Upper lobe of left lung (tissue), 6 donors: ENCODE measurements at places on chromosomes 1 and 21. TPM values are rescaled to one million over a fixed set of nuclear protein-coding genes. Genes with fewer than 3 reads are reported as not detected.
A peak's percentile ranks its signal among the peaks of the same experiment; 100 is the strongest.

The BSND gene
- not detected for total RNA-seq

The OR4F29 gene
- total RNA-seq = not detected

- no peaks in the 10 kb centered on the region for H3K27me3 ChIP-seq
- no peak for DNase-seq
- H3K27ac ChIP-seq = no peak overlapping the region
- H3K4me1 ChIP-seq = peaks cover 16% of the 10 kb centered on the region
- H3K4me3 ChIP-seq = no peak overlapping the region
These were observed 7.1 kb downstream of the PDZK1IP1 start for GRCh38 chr1:47182676-47183235.

- H3K27me3 ChIP-seq = no peaks in the 10 kb centered on the region
- H3K4me1 ChIP-seq = peaks cover 50% of the 10 kb centered on the region
- H3K4me3 ChIP-seq = no peak overlapping the region
- peaks cover 8% of the 10 kb centered on the region for H3K36me3 ChIP-seq
These were observed 3.6 kb downstream of the S100A6 start for GRCh38 chr1:153532181-153532580.

DNA sequence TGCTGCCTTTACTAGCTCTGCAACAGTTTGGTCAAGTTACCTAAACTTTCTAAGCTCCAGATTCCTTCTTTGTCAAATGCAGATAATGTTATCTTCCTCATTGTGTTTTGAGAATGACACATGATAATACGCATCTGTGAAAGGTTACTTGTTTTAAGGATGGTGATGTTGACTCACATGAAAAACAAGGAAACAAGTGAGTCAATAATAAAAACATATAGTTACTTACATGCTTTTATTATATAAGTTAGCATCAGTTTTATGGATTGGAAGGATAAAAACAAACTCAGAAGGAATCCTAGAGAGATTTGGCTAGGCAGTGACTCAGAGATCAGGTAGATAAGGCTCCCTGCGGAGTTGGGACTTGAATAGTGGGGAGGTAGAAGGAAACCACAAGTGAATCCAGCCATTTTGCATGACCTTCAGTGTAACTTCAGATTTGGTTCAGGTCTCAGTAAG is 144.6 kb downstream of the LMO4 start:
- no peak overlapping the region for H3K27ac ChIP-seq
- DNase-seq = no peak
- H3K36me3 ChIP-seq = no peaks in the 10 kb centered on the region
- H3K27me3 ChIP-seq = no peaks in the 10 kb centered on the region

DNA sequence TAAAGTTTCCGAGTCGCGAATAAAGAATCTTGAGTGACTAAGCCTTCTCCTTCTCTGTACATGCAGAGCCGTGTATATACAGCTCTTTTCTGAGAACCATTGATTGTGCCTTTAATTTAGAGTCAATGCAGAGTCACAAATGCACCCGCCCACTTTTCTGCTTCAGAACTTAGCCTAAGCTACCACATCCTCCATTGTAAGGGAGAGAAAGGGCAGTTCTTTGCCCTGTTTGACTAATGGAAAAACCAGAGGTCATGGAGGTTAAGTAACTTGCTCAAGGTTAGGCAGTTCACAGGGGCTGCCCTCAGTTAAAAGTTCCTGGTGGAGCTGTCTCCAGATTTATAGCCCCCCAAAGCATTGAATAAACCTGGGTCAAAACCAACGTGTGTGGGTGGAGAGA is 139.6 kb downstream of the TOMM20 start:
- H3K4me3 ChIP-seq = no peak overlapping the region
- peaks cover 35% of the 10 kb centered on the region for H3K4me1 ChIP-seq
- H3K36me3 ChIP-seq = no peaks in the 10 kb centered on the region

- no peak overlapping the region for H3K4me3 ChIP-seq
- no peaks in the 10 kb centered on the region for H3K27me3 ChIP-seq
- no peaks in the 10 kb centered on the region for H3K36me3 ChIP-seq
- H3K4me1 ChIP-seq = no peaks in the 10 kb centered on the region
- H3K27ac ChIP-seq = no peak overlapping the region
- no peak for DNase-seq
These were observed 202.4 kb downstream of the HMCN1 start for GRCh38 chr1:185936641-185937040.

DNA sequence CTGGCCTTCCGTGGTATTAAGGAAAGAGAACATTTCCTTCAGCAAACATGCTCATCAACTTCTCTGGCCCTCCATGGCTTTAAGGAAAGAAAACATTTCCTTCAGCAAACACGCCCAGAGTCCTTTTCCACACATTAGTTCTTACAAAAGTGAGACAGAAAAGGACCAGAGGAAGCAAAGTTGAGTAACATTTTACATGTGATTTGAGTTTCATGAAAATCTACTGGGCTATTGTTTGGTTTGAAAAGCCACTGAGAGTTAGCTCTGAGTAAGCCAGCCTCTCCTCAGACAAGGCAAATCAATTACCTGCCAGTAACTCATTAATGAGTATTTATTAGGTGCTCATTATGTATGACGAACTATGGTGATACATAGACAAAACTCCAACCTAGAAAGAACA is 78.0 kb downstream of the NID1 start:
- no peak overlapping the region for H3K4me3 ChIP-seq
- H3K27ac ChIP-seq = peak overlapping the region; percentile 51
